NCI-H1092 treated with DMSO at 0.1 percent for 48 hours (cell line): ENCODE measurements at places on chromosomes 4 and X.

GRCh38 chrX:53630261-53630660, 56.3 kb downstream of the HUWE1 start:
- no peak for DNase-seq

- DNase-seq, result no peak
Observed at GRCh38 chrX:3598046-3598605, 115.3 kb downstream of the PRKX start.

DNA sequence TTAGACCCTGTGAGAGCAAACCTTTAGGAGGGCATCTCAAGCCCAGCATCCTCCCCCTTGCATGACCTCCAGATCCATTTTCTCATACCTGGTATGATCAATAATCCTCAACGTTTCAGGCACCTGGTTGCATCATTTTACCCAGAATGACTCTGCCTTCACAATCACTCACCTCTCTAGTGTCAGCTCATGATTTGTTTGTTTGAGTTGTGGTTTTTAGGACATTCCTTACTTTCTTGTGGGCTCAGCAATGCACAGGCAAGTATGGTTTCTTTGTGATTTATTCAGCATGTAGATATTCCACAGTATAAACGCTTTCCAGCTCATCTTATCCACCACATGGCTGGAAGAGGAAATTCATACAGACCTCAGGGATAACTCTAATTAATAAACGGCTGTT, 93.6 kb upstream of the CPEB2 start:
- DNase-seq, result no peak

- no peak for DNase-seq
Observed at GRCh38 chr4:61994036-61994435, 793.9 kb downstream of the ADGRL3 start.

- no peak for DNase-seq
Observed at GRCh38 chr4:141207961-141208360, 12.7 kb upstream of the ZNF330 start.

DNA sequence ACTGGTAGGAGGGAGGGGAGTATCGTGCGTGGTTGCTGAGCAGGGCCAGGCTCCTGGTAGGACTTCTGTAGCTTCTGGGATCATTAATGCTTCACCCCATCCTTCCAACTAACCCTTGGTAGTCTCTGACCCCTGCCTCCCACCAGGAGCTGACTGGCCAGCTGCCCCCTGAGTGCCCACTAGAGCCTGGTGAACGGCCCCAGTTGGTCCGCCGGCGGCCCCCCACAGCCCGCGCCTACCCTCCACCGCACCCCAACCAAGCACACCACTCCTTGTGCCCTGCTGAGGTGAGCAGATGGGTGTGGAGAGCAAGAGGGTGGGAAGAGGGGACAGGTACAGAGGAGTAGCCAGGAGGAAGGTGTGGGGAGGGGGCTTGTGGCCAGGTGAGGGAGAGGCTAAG, 4.9 kb downstream of the CCDC120 start:
- DNase-seq, result no peak

DNA sequence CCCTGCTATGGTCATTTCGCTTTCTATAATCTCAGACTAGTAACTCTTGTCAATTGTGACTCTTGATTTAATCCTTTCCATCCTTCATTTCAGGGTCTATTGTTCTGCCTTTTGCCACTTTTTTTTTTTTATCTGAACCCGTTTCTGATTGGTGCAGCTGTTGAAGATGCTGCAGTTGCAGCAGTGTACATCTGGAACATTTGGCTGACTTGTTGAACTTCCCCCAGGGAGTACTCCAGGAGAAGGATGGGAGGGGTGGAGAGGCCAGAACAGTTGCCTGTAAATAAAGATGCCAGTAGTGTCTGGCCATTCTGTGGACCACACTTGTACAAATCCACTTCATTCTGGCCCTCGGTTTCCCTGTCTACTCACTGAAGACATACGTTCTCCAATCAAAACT, 1.0 kb upstream of the EDA start:
- no peak for DNase-seq

GRCh38 chrX:106927023-106927422, 6.8 kb downstream of the CLDN2 start:
- DNase-seq, result no peak

DNA sequence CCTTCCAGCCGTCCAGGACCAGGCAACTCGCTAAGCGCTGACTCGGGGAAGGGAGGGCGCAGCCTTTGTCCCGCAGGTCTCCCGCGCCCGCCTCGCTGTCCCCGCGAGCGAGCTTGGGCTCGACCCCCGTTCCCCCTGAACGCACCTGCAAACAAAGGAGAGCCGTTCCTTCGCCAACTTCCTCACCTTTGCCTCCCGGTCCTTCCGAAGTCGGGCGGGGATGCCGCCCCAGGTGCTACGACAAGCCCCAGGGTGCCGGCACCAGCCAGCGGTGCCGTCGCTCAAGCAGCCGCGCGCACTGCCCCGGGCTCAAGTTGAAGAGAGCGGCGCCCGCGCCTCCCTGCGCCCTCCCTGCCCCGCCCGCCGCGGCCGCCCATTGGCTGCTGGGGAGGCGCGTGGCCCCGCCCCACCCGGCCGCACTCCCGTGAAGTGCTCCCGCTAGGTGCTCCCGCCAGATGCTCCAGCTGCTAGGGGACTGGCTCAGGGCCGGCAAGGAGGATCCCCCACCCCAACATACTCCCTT, 107.1 kb downstream of the NSUN7 start:
- peak; percentile 76 for DNase-seq
